ENCODE measurements at places on chromosomes 3 and 15.
A peak's percentile ranks its signal among the peaks of the same experiment; 100 is the strongest.

GRCh38 chr3:161700998-161701397, 204.4 kb downstream of the OTOL1 start:
- DNase-seq = no peak

GRCh38 chr15:101240358-101240757, 11.5 kb downstream of the CHSY1 start:
- no peak for DNase-seq

DNA sequence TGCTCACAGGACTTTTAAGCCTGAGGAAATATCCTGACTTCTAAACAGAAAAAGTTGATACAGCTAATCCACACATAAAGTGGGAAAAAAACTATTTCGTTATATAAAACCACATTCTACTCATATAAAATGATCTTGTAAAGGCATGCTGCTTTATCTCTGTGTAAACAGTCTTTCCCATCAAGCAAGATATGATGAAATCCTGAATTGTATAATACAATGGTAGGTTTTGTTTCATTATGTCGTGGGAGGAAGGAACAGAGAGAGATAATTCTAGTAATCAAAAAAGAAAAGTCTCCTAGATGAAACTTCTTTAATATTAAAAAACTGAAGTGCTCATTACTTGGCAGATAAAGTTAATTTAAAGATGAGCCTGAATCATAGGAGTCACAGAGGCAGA, 92.6 kb upstream of the SNTN start:
- DNase-seq = no peak

GRCh38 chr15:28129231-28129848, 30.2 kb upstream of the OCA2 start:
- DNase-seq = no peak

DNA sequence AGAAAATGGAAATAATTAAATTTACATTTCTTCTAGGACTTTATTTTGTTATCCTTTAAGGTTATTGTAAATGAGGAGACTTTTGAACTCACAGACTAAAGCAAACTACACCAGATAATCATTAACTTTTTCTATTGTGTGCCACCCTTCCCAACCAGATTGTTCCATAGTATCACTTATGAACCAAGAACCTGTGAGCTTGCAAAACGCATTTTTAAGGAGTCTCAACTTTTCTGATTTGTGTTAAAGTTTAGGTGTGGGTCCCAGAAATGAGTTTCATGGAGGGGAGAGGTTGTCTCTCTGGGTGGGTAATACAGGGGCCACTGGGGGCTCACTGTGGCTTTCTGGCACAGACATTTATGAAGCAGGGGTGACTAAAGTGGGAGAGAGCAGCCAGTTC, 75.7 kb downstream of the IGF1R start:
- no peak for DNase-seq

GRCh38 chr3:414063-414462, 217.5 kb downstream of the CHL1 start:
- DNase-seq = no peak

- no peak for DNase-seq
Observed at GRCh38 chr15:25087137-25087536, 132.3 kb downstream of the SNRPN start.

DNA sequence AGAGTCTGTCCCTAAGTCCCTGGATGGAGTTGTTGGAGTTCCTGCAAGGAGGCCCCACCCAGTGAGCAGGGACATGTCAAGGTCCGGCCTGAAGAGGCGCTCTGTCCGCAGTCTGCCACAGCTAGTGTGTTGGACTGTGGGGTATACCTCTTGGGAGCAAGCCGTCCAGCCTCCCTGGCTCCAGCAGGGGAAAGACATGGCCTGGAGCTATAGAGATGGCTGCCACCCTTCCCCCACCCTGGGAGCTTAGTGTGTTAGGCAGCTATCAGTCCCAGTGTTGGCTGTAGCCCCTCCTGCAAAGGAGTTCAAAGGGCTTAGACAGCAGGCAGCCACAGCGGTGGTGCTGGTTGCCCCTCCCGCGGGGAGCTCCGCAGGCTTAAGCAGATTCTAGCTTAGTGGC, 20.3 kb downstream of the IMPG2 start:
- DNase-seq = no peak

DNA sequence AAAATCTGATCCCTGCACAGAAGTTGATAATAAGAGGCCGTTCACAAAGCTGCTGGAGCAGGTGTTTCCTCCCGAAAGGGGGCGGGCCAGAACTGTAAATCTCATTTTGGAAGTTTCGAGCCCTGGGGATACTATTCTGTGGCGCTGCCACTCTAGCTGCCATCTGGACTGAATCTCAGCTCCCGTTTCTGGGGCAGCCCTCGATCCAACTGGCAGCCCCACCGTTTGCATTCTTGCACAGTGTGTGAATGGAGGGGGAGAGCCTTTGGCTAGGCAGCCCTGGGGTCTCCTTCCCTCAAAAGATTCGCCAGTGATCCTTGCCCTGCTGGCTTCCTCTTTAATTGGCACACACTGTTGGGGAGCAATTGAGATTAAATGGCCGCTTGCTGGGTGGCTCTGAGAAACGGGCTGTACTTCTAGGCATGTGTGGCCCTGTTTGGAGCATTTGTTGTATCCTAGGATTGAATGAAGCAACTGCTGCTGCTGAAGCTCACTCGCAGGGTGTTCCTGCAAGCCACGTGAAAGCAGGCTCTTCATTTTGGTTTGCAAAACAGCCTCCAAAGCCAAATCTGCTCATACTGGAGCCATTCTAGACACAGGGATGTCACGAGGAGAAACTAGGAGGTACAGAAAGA, 57.2 kb upstream of the TOPAZ1 start:
- no peak for DNase-seq

DNA sequence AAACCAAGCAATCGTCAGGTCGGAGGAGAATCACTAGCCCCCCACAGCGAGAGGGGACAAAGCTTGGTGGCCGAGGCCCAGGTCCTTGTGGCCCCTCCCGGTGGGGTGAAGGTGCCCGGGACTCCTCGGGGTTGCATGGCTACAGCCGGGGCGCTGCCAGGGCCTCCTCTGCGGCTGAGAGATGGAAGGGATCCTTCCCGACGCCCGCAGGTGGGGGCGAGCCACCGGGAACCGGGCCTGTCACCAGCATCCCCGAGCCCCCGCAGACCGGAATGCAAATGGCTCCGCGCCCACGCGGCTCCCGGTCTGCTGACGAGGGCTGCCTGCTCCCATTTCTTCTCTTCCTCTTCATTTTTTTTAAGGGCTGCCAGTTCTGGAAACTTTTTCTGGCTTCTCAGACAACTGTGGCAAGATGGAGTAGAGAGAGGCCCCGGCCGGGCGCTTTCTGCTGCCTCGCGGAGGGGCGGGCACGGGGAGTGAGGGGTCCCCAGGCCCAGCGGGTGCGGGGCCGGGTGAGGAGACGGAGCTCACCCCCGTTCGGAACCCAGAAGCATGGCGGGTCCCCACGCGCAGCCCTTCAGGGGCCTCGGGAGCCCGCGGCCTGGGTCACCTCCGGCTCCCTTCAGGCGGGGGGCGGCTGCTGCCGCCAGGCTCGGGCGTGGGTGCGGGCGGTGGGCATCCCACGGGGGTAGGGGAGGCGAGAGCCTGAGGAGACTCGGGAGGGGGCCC, 27.5 kb downstream of the MELTF start:
- no peak for DNase-seq

DNA sequence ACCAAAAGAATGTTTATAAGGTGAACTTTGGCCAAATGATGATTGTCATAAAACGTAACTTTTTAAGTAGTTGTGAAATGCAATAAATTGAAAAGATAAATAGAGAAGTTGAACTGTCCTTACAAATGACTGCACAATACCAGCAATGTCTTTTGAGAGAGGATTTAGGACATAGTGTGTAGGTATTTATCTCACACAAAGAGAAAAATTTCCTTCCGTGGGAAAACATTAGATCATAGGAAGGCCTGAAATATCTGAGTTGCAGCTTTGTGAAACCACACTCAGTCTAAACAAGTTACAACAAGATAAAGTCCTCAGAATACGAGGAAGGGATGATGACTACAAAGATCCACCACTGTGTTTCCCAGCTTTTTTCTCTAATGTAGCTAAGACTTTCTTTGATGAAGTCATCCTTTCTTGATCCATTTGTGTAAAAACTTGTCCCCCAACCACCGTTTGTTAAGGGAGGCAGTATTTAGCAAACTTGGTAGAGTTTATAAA, 16.0 kb downstream of the ROBO2 start:
- no peak for DNase-seq

- no peak for DNase-seq
Observed at GRCh38 chr15:91413142-91413541, 313.1 kb downstream of the SV2B start.

GRCh38 chr3:63914312-63914711, 2.1 kb upstream of the SCAANT1 start:
- no peak for DNase-seq

- DNase-seq = no peak
Observed at GRCh38 chr3:176208915-176209314, 988.4 kb downstream of the TBL1XR1 start.

- peak; percentile 53 for DNase-seq
Observed at GRCh38 chr3:67790043-67790442, 135.6 kb upstream of the SUCLG2 start.

GRCh38 chr3:66411474-66411873, 89.3 kb downstream of the LRIG1 start:
- DNase-seq = no peak

GRCh38 chr3:54188176-54188791, 65.9 kb downstream of the CACNA2D3 start:
- peak; percentile 2 for DNase-seq

DNA sequence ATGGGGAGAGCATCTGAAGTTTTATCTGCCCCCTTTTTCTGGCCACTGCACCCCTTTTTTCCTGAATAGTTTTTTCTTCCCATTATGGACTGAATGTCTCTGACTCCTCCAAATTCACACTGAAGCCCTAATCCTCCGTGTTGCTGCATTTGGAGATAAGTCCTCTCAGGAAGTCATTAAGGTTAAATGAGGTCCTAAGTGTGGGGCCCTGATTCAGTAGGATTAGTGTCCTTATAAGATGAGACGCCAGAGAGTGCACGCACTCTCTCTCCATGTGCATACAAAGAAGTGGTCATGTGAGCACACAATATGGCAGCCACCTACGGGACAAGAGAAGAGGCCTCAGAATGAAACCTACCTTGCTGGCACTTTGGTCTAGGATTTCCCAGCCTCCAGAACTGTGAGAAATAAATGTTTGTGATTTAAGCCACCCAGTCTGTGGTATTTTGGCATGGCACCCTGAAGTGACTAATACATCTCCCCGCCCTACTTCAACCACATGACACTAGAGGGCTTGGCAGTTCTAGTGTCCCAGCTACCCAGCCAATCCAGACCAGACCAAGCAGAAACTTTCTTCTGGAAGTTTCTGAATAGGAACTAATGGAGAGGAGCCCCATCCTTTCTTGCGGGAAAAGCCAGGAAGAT, 191.3 kb downstream of the PDE8A start:
- no peak for DNase-seq

DNA sequence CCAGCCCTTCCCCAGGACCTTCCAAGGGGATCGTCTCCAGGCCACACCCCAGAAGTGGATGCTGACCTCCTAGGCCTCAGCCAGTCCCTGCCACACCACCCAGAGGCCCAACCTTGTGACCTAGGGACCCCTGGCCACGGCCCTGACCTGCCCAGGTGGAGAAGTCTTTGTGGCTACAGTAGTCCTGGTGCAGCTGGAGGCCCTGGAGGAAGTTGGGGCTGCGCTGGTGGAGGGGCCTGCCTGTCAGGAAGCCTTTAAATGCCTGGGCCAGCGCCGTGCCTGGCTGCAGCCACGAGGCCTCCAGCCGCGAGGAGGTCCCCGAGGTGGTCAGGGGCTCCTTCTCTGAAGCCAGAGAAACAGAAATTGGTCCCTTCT, 23.4 kb downstream of the PLA2G4D start:
- no peak for DNase-seq

- DNase-seq = no peak
Observed at GRCh38 chr3:72082186-72082715, 297.3 kb upstream of the PROK2 start.

- DNase-seq = no peak
Observed at GRCh38 chr3:111963424-111963823, 15.4 kb upstream of the ABHD10 start.

DNA sequence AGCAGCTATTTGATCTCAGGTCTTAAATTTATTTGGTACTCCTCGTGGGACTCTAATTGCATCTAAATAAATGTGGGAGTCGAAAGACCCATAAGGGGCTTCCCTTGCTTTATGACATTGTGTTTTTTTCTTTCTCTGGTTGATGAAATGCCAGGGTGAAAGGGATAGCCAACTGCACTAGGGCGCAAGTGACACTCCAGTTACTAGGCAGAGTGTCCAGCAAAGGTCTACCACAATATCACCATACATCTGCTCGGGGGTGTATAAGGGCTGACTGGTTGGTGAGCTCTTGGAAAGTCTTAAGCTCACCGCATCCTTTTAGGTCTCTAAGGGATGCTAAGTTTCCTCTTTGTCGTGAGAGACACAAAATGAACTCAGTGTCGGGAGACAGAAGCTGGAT, 54.0 kb downstream of the PGBD4 start:
- DNase-seq = no peak

DNA sequence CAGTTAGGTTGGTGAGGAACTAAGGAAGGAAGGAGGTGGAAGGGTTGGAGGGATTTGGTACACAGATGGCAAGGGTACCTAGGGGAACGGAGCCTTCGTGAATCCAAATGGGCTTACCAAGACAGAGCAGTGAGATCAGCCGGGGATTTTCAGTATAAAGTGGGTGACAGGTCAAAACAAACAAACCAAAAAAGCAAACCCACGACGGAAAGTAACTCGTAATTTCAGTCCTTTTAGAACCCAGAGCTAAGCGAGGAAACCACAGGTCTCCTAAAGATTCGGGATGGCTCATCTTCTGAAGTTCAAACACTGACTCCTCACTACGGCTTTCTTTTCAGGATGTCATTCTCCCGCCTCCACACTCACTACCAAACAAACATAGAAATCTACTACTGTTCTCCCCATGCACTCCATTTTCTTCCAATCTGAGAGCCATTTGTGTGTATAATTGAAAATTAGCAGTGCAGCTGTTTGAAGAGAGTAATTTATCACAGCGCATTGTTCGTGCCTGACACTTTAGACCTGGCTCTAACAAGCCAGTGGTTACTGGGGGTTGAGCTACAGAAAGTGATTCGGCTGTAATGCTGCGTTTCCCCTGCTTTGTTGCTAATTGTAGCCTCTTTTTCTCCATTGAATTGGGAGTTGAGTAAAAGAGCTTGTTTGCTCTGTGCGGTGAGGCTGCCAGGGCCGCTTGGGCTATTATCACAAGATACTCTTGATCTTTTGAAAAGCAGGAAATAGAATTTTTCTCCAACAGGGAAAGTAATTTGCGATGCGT, 64.7 kb upstream of the CCDC39 start:
- no peak for DNase-seq

DNA sequence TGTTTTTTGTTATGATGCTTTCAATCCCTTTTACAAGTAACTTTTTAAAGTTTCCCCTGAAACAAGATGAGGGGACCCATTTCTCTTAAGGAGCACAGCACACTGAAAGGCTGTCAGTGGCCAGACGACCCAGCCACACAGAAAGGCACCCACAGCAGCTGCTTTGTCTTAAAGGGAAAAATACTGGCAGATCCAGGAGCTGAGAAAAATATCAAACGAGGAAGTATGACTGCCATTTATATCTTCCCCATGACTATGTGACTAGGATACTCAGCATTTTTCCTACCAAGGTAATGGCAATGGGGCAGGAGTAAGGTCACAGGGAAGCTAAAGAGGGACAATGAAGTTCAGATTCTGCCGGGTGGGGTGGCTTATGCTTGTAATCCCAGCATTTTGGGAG, 15.9 kb downstream of the ABCC5 start:
- no peak for DNase-seq

Data from stimulated activated naive CD8-positive, alpha-beta T cell treated with anti-CD3 and anti-CD28 coated beads, Interleukin-15, amount 100 ng/mL, for 72 hours (primary cell).